Colonic mucosa (tissue), 4 donors: ENCODE measurements at places on chromosomes 5 and 9. TPM values are rescaled to one million over a fixed set of nuclear protein-coding genes. Genes with fewer than 3 reads are reported as not detected.

- no peak overlapping the region for H3K27ac ChIP-seq
- DNase-seq, result no peak
- H3K4me1 ChIP-seq, result no peaks in the 10 kb centered on the region
Observed at GRCh38 chr9:114757984-114758383, 47.9 kb downstream of the TNFSF15 start.

- no peaks in the 10 kb centered on the region for H3K27me3 ChIP-seq
- no peak overlapping the region for H3K4me3 ChIP-seq
- H3K27ac ChIP-seq, result no peak overlapping the region
- H3K4me1 ChIP-seq, result no peaks in the 10 kb centered on the region
- no peak for DNase-seq
Observed at GRCh38 chr5:102969641-102970040, 150.3 kb downstream of the GIN1 start.

DNA sequence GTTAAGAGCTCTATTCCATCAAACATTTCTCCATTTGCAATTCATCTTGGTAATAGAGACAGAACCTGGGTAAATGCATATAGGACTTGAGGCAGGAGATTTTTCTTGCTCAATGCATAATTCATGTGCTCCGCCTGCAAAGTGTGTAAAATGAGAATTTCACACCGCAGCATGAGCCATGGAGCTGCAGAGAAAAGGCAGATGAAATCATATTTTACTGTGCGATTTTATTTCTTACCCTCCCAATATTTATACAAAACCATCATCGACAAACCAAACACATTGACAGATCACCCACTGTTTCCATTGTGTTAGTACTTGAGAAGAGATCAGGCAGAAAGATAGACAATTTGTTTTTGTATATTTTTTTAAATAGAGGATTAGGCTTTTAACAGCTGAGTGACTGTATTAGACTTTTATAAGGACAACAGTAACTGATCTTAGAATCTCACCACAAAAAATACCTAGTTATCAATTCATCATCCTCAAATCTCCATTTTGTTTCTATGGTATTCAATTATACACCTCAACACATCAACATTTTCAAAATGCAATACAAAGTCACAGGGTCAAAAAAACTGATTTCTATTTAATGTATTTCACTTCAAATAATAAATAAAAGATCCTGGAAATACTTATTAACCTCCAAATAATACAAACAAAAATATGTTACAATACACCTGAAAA, 191.1 kb downstream of the AP3B1 start:
- DNase-seq, result no peak
- no peaks in the 10 kb centered on the region for H3K4me1 ChIP-seq
- no peaks in the 10 kb centered on the region for H3K27me3 ChIP-seq

DNA sequence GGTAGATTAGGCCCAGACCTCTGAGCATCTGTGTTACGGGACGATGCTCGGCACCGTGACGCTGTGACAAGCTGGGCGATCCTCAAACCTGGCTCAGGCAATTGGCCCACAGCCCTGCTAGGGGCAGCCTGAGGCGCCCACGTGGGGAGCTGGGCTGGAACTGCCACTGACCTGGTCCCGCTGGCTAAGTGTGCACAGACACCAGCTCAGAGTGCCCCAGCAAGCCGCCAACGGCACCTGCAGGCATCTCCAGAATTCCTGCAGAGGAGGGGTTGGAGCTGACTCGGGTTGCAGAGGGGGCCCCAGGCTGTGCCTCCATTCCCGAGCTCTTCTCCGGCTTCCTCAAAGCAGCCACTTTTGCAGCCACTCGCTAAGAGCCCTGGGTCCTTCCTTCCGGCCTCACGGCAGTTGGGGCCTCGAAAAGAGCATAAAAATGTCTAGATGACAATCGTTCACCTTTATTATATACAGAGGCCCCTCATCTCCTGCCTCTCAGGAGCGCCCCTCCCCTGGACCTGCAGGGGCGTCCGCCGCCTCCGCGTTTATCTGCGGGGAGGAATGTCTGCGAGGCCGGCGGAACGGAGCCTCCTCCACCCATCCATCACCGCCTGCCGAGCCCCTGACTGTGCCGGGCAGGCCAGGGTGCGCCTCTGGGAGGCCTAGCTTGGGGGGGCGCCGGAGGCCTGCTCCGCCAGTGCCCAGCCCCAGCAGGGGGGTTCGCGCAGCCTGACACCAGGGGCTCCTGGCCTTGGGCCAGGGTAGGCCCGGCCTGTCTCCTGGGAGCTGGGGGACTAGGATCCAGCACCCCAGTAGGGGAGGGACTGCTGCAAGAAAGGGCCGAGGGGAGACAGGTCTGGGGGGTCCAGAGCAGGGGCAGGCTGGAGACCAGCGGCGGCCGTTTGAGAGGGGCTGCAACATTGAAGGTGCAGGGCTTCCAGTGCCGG, 144.9 kb downstream of the BARX1 start:
- no peaks in the 10 kb centered on the region for H3K36me3 ChIP-seq
- H3K4me1 ChIP-seq, result no peaks in the 10 kb centered on the region
- no peak for DNase-seq

The HAVCR1 gene
- 7.1 TPM for total RNA-seq

DNA sequence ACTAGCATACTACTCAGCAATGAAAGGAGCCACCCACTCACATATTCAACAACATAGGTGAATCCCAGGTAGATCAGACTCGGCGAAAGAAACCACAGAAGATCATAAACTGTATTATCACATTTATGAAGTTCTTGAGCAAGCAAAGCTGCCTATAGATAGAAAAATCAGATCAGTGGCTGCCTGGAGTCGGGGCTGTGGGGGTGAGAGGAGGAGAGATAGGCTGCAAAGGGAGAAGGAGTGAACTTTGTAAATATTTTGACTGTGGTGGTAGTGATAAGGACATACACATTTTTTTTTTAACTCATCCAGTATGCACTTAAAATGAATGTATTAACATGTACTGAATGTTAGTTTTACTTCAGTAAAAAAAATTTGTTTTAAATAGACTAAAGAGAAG, 23.5 kb upstream of the TMEM174 start:
- H3K4me1 ChIP-seq, result no peaks in the 10 kb centered on the region
- no peaks in the 10 kb centered on the region for H3K36me3 ChIP-seq
- H3K27ac ChIP-seq, result no peak overlapping the region
- H3K27me3 ChIP-seq, result no peaks in the 10 kb centered on the region
- DNase-seq, result no peak
